Hematopoietic multipotent progenitor cell treated with erythropoietin and hydrocortisone succinate and interleukin-3 and kit ligand, for 4 days (in vitro differentiated cells): ENCODE measurements at places on chromosomes 2 and 18.

- no peak for DNase-seq
These were observed 55.1 kb upstream of the ACVR2A start for GRCh38 chr2:147789720-147790119.

DNA sequence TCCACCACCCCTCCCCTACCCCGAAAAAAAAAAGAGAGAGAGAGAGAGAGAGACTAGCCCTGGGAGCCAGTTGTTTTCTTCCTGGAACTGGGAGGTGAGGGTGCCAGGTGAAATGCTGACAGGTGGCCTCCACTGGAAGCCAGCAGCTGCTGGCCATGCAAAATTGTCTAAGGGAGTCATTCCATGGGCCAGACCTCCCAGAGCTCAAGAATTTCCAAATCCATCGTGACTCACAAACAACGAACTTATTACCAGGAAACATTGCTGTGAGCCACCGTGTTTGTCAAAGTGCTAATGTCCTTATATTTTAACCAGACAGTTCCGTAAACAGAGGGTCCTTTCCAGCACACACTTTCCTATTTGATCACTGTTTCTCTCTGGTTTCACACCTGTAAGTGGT lies 68.5 kb upstream of the PID1 start:
- DNase-seq, result no peak

GRCh38 chr2:100291152-100291970 lies 30.9 kb downstream of the LONRF2 start:
- DNase-seq, result peak; percentile 98

DNA sequence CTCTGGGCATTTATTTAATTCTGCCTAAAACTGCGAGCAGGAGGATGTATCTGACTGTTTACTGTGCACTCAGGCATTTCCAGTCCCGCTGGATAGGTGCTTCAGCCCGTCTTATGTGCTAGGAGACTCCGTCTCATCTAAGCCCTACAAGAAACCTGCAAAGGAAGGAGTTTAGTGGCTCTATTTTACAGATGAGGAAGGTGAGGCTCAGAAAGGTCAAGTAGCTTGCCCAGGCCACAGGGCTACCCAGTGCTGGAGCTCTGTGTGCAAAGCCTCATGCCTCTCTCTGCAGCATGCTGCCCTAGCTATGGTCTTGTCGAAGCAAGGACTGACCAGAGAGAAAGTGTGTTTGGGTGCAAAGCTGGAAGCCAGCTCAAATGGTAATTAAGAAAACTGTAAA lies 73.6 kb upstream of the AFF3 start:
- DNase-seq, result no peak

DNA sequence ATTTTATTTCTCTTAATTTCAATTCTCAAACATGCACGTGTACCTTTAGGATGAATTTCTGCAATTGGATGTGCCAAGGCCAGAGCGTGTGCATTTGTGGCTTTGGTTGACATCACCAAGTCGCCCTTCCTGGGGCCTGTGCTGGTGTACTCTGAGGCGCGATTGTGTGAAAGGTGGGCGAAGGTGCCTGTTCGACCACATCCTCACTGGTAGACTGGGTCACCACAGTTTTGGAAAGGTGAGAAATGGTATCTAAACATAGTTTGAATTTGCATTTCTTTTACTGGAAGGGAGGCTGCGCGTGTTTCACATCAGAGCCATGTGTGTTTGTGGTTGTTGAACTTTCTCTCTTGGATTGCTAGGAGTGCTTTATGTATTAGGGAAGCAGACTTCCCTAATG lies 89.8 kb downstream of the LDLRAD4 start:
- no peak for DNase-seq

- peak; percentile 73 for DNase-seq
These were observed 70.8 kb downstream of the QPCT start for GRCh38 chr2:37415128-37415820.

- no peak for DNase-seq
These were observed 185.2 kb downstream of the ZFP36L2 start for GRCh38 chr2:43041173-43041591.

DNA sequence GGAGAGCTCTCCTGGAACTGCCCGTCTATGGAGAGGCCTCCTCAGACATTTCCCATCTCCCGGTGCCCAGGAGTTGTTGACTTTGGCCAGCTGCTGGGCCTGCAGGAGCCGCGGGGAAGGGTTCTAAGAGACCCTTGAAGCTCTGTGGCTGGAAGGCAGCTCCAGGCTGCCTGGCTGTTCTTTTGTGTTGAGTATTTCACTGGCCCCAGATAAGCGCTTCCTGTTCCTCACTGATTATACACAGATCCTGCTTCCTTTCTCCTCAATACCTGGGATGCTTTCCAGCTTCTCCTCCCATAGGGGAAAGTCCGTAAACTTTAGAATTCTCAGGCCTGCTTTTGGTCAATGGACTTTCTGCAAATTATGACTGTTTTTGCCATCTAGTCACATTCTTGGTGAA lies 57.8 kb downstream of the TGOLN2 start:
- no peak for DNase-seq

- DNase-seq, result peak; percentile 14
These were observed 2.1 kb downstream of the MARCHF7 start for GRCh38 chr2:159714247-159714930.

- DNase-seq, result no peak
These were observed 44.6 kb downstream of the CNGA3 start for GRCh38 chr2:98390571-98391476.

- DNase-seq, result no peak
These were observed 676.4 kb upstream of the CHAC2 start for GRCh38 chr2:53091183-53091582.

DNA sequence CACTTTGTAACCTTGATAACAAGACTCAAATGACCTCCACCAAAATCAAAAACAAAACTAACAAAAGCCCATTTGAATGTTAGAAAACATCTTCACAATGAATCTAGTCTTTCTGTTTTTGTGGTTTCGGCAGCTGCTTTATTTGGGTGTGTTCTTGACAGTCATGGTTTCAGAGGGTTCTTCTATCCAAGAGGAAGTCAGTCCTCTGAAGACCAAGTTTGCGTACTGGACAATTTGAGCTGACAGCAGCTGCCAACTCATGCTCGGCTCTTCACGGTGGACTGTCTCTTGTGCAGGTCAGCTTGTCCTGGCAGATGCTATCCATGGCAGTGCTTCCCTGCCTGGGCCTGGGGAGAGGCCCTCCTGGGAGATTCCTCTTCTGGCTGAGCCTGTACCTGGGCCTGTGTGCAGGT lies 91.0 kb downstream of the TMEM17 start:
- DNase-seq, result peak; percentile 42

DNA sequence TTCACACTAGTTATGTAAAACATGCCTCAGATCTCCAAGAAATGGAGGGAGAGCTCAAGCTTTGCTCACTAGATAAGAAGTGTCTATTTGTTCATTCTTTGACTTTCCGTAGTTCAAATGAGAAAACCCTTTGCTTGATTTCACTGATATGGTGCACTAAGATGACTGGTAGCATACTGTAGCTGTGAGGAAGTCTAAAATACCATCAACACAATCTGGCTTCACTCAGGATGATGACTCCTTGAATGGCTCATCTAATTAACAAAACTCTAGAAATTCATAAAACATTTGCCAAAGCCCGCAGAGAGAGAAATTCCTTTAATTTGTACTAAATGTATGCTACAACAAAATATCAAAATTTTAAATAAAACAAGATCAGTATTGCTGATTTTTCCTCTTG lies 152.8 kb upstream of the STK17B start:
- peak; percentile 45 for DNase-seq

GRCh38 chr2:23414871-23415270 lies 29.9 kb downstream of the KLHL29 start:
- peak; percentile 13 for DNase-seq

GRCh38 chr2:111111101-111111755 lies 9.5 kb upstream of the BCL2L11 start:
- no peak for DNase-seq

DNA sequence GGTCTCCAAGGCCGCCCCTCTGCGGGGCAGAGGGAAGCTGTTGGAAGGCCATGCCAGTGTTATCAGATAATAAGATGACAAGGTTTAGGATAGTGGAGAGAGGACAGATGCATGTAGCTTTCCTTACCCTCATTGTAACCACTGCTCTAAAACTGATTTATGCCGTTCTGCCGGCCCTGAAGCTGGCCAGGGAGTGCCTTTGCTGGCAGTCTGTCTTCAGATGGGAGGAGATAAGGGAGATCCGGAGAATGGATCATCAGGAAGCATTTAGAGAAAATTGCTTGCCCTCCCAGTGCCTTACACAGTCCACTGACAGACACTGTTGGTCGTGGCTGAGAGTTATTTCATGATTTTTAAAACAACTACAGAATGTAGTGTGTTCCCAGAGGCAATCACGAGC lies 35.4 kb upstream of the MYO3B start:
- no peak for DNase-seq

- DNase-seq, result peak; percentile 48
These were observed 77.7 kb downstream of the MEMO1 start for GRCh38 chr2:31933066-31933465.

- no peak for DNase-seq
These were observed 4.4 kb downstream of the SESTD1 start for GRCh38 chr2:179260224-179260623.

- DNase-seq, result no peak
These were observed 43.3 kb downstream of the SERTAD2 start for GRCh38 chr2:64610316-64610855.

DNA sequence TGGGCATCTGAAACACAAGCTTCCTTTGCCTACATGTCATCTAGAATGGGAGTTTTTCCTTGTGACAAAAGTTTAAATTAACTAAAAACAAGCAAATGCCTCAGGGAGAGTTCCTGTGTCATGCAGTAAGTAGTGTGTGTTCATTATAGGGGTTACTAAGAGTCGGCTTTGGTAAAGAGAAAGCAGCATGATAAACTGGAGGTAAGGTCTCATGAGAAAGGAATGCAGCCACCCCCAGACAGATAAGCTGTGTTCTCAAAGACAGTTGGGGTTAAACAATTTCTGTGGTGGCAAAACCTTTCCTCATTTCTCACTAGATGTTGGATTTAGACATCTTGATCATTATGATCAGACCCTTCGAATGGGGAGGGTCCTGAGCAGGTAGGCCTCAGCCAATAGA lies 129.7 kb downstream of the MAP4K4 start:
- DNase-seq, result no peak

- DNase-seq, result no peak
These were observed 45.4 kb upstream of the RND3 start for GRCh38 chr2:150532879-150533278.

- DNase-seq, result peak; percentile 97
These were observed 49.8 kb downstream of the PLEK start for GRCh38 chr2:68414876-68415275.

DNA sequence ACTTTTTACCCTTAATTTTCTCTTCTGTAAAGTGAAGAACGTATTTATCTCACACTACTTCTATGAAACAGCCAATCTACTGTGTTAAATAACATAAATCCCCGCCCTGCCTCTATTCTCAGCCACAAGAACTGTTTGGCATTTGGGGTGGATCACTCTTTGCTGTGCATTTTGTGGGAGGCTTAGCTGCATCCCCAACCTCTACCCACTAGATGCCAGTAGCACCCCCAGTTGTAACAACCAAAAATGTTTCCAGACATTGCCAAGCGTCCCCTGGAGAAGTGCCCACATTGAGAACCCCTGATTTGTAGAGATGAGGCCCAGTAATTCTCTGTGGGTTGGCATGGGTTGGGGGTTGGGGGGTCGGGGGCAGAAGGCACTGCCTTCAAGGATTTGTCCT lies 94.7 kb upstream of the BOD1L2 start:
- peak; percentile 54 for DNase-seq

GRCh38 chr2:218343591-218343990 lies 13.1 kb upstream of the CATIP start:
- DNase-seq, result no peak

- DNase-seq, result peak; percentile 44
These were observed 105.2 kb downstream of the SEPTIN10 start for GRCh38 chr2:109508556-109508955.

DNA sequence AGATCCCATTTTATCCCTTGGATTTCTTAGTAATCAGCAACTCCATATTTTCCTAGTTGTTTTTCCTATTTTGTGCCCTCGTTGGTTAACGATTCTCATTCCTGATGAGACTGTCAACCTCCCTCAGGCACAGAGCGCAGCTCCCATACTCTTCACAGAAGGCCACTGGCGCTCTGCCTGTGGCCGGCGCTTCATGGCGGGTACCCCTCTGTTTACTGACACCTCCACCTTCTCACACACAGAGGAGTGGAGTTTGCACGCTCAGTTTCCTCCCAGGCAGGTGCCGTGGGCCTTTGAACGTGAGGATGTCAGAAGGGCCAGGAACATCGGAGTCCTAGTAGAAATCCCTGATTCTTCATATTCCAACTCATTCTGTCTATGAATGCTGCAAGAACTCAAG lies 139.0 kb downstream of the MBP start:
- no peak for DNase-seq

GRCh38 chr2:238750212-238750904 lies 97.5 kb upstream of the TWIST2 start:
- no peak for DNase-seq

GRCh38 chr2:127024769-127025358 lies 82.1 kb downstream of the BIN1 start:
- DNase-seq, result no peak

DNA sequence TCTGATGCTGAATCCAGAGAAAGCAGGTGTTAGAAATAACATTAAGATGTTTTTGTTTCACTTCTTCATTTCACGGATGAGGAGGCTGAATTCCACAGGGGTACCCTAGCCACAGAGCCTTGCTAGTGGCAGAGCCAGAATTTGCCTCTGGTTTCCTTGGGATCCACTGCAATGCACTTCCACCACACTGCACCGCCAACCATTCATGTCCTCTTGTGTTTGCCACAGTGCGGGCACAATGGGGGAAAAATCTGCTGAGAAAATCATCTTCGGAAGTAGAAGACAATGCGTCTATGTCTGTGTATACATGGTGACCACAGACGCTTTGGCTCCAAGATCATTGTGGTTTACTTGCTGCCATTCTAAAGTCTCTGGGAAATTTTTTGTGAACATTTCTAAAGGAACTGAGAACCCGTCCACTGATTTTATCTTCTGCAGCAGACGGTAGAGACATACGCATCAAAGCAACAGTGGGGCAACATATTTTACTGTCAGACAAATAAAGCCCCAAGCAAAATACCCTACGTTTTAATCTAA lies 14.9 kb downstream of the ICOS start:
- peak; percentile 38 for DNase-seq

DNA sequence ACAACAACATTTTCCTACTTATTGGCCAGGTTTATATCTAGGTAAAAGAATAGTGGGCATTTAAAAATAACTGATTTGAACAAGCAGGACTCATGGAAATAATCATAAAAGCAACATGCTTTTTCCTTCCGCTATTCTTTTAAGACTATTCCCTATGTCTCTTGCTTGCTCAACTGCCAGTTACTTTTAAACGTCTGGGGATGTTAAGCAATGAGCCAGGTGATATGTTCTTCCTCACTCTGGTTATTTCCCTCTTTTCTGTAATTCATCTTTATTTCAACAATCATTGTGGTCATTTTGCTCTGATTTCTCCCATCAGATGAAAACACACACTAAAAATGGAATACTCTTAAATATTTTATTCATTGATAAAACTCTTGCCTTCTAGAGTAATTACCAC lies 33.4 kb upstream of the SLC8A1 start:
- DNase-seq, result no peak

DNA sequence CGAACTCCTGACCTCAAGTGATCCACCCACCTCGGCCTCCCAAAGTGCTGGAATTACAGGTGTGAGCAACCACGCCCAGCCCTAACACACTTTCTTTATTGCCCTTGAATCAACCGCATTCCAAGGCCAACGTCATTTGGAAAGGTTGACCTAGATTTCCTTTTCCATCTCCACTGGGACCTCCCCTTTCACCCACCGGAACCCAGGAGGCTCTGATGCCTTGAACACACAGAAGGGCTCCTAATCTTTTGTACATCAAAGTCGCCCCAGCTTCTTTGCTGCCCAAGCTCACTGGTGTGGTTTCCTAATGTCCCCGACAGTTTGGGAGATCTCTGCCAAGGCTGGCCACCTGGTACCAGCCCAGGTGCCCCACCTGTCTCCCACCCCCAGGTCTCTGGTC lies 46.2 kb upstream of the CAB39 start:
- DNase-seq, result no peak
